ENCODE measurements at places on chromosomes 3 and 15. TPM values are rescaled to one million over a fixed set of nuclear protein-coding genes. Genes with fewer than 3 reads are reported as not detected.

DNA sequence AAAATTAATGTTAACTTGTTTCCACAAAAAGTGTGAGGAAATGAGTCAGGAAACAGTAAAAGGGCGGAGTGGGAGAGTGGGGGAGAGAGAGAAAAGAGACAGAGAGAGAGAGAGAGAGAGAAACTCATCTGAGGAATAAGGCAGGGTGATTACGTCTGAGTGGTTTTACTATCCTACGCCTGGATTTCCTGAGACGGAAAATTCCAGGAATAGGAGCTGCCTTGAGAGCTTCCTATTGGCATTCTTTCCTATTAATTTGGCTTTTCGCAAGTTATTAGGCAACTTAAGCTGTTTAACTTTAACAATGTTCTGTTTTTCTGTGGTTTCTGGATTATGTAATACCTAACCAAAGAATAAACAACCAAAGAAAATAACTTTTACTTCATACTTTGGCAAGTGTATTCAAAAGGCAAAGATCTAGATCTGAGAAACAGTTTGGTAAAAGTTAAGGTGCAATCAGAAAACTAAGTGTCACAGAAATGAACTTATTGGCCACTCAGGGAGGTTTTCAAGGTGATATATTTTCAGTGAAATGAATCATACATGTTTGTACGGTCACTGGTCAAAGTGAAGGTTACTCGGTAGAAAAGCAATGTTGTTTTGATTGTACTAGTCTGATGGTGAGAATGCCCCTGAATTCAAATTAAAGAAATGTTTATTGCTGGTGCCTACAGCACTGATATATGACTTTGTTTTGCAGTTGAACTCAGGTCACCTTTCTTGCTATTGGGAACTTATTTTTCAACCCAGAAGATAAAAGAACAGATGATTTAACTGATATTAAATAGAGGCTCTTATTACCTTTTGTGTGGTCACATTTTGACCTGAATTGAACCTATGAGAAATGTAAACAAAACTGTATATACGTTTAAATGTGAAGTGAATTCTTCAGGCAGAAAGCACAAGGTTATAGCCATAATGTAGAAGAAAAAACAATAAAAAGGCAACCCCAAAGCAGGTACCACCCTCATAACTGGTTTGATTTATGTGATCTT is 39.9 kb upstream of the TNFSF10 start:
- DNase-seq = no peak

DNA sequence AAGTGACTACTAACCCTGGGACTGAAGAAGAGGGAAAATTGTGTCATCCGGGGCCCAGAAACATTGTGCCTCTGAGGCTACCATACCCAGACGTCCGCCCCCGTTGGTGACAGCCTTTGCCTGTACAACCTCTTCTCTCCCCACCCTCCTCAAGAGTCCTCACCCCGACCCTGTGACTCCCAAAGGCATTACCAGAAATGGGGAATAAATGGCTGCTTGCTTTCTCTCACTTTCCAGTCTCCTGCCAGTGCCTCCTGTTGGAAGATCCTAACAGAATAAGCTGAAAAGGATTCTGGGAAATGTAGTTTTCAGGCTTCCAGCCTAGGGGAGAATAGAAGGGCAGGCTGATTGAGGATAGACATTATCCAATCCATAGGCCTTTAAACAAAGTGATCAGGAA is 30.8 kb upstream of the SLC25A36 start:
- no peak for DNase-seq

- DNase-seq = no peak
Observed at GRCh38 chr3:111864821-111865656, 6.0 kb downstream of the PHLDB2 start.

DNA sequence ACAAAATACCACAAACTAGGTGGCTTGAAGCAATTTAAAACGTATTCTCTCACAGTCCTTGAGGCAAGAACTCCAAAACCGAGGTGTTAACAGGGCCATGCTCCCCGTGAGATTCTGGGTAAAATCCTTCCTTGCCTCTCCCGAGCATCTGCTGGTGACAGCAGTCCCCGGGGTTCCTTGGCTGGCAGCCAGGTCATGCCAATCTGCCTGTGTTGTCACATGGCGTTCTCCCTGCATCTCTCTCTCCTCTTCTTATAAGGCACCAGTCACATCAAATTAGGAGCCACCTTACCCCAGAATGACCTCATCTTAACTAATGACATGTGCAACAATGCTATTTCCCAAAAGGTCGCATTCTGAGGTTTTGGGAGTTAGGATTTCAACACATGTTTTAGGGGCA is 26.3 kb upstream of the LRRN1 start:
- DNase-seq = no peak

- DNase-seq = no peak
Observed at GRCh38 chr3:130582457-130583153, 65.6 kb downstream of the COL6A6 start.

GOLGA6L7 gene
- 0.15 TPM for polyA plus RNA-seq

- DNase-seq = no peak
Observed at GRCh38 chr3:60497902-60498301, 753.4 kb downstream of the FHIT start.

DNA sequence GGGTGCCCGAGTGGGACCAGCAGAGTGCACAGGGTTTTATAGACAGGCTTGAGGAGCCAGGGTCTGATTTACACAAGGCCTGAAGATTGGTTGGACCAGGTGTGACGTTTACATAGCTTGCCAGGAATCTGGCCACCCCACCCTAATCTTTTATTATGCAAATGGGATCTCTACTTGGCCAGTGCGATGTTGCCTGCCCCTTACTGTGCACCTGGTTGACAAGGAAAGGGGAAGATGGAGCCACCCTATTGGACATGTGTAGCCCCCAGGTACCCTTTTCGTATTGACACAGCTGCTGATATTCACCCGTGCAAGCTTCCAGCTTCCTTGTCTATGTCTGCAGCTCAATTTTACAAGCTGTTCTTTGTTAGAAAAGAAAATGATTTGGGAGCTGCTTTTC is 132.0 kb downstream of the ARNT2 start:
- DNase-seq = no peak

- DNase-seq = no peak
Observed at GRCh38 chr3:170808041-170808440, 62.0 kb downstream of the RPL22L1 start.

DNA sequence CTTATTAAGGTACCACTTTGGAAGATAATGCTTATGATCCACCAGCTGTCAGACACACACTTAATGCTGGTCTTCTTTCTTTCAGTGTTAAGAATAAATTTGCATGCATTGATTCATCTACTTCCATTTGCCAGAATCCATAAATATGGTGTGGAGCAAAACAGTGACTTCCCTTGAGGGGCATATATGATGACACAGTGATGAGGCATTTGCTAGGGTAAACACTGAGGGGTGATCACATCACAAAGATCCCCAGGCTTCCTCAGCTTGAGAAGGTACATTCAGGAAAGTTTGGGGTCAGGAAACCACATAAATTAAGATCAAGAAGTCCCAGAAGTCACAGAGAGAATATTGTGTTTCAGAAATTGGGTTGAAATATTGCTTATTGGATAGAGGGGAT is 9.9 kb upstream of the ZBED2 start:
- no peak for DNase-seq

Measured in forelimb muscle (tissue), 1 donor.